ENCODE measurements at places on chromosomes 3 and 15. TPM values are rescaled to one million over a fixed set of nuclear protein-coding genes. Genes with fewer than 3 reads are reported as not detected.
A peak's percentile ranks its signal among the peaks of the same experiment; 100 is the strongest.

GRCh38 chr3:120162400-120162799, 68.2 kb upstream of the GSK3B start:
- DNase-seq = no peak

DNA sequence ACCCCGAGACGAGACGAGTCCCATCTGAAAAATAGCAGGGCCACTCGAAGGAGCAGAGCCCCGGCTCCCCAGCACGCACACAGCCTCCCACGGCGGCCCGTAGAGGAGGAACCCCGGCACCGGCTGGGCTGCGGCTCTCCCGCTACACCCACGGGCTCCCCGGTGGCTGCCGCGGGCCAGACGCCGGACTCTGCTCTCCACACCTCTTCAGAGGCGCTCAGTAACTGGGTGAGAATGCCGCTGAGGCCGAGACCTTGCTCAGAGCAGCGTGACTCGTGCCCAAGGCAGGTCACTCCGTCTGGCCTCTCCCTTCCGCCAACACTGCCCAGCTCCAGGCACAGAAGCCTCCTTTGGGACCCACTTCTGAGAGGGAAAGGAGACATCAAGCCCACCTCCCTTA, 34.4 kb downstream of the TNK2 start:
- DNase-seq = no peak

DNA sequence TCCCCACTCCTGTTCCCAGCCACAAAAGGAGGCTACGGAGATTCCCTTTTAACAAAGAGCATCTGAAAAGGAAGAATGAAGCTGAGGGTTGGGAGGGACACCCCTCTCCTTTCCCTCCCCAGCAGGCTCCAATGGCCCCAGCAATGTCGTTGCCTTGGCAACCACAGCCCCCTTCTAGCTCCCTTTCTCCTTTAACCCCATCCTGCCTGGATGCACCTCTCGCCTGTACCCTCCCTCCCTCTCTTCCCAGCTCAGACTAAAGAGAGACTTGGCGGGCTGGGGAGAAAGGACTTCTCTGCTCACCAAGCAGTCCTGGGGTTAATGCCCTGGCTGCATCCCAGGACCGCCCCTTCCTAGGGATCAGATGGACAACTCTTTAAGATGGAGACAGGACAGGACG, 7.1 kb upstream of the RPL29 start:
- DNase-seq = no peak

GRCh38 chr15:66725464-66725785, 23.4 kb downstream of the SMAD6 start:
- no peak for DNase-seq

- DNase-seq = no peak
These were observed 14.8 kb downstream of the TARS3 start for GRCh38 chr15:101709466-101709865.

DNA sequence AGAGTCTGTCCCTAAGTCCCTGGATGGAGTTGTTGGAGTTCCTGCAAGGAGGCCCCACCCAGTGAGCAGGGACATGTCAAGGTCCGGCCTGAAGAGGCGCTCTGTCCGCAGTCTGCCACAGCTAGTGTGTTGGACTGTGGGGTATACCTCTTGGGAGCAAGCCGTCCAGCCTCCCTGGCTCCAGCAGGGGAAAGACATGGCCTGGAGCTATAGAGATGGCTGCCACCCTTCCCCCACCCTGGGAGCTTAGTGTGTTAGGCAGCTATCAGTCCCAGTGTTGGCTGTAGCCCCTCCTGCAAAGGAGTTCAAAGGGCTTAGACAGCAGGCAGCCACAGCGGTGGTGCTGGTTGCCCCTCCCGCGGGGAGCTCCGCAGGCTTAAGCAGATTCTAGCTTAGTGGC, 20.3 kb downstream of the IMPG2 start:
- no peak for DNase-seq

DNA sequence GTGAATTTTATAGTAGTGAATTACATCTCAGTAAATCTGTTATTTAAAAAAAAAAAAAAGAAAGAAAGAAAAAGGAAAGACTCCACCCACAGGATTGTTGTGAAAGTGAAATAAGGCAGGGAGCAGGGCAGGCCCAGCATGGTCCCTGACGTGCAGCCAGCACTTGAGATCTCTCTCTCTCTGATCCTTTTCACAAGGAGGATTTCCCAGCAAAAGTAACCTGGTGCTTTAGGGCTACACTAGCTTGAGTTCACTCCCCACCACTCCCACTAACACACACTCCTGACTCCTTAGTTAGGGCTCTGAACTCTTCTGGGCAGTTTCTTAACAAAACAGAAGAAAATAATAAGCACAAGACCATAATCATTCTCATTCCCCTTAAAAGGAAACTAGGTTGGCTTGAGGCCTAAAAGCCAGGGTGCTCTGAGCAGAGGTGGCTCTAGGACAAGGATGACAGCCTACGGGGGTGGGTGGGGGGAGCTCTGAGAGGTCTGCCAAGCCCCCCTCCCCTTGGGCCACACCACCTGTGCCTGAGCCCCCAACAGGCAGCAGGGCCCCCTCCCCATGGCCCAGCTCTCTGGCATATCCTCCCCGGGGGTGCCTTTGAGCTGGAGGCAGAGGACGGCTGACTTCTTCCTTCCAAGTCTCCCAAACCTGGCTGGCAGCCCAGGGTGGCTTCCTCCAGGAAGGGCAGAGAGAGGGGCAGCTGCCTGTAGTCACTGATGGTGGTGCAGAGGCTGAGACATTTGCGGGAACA, 856 bp downstream of the TMEM40 start:
- peak; percentile 49 for DNase-seq

GRCh38 chr3:805326-805725, 287.5 kb upstream of the CNTN6 start:
- no peak for DNase-seq

GRCh38 chr3:25493786-25494185, 65.7 kb downstream of the RARB start:
- no peak for DNase-seq

DNA sequence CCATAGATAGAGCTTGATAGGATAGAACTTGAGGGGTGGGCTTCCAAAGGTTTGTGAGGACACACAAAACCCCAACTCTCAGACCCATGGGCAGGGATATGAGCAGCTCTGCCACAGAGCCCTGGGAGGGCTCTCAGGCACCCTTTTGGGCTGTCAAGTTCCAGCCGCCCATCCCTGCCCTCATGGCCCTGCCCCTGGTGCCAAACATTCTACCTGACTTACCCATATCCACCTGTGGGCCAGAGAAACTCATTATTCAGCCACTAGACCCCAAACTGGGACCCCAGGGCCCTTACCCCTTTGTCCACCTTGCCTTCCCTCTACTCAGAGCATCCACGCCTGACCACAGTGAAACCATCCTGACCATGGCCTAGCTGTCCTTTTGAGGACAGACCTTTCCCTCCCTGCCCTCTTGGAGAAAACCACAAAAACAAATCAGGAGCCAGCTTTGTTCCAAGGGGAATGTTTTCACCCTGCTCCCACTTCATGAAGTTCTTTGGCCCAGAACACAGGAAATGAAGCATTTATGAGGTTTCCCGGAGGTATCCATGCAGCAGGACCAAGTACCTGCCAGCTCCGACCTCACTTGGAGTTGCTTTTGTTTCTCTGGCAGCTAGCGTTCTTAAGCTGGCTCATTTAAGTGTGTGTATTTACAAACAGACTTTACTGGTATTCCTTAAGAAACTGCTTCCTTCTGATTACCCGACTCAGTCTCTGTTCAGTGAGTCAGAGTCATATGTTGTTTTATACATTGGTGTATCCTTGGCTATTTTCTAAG, 34.2 kb upstream of the GALNT15 start:
- DNase-seq = no peak

GRCh38 chr3:184652465-184652864, 59.4 kb downstream of the MAGEF1 start:
- no peak for DNase-seq

DNA sequence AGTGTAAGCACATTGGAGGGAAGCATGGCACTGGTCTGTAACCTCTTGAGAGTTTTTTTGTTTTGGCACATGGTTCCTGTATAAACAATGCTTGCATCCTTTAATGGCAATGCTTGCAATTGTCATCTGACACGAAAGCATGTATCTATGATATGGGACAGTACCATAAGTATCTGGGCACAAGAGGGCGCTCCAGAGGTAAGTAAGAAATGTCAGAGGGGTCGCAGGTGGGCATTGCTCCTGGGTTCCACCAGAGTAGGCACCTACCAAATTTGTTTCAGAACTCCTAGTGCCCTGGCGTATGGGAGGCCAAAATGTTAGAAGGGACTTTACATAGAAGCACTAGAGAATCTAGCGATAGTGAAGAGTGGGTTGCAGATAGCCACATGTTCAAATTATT, 58.7 kb upstream of the BCHE start:
- DNase-seq = no peak

Gene GABRB3
- 6.9 TPM for total RNA-seq

Gene CHRNA7
- 1.6 TPM for total RNA-seq

Gene FMN1
- 44.8 TPM for total RNA-seq

Gene SKOR1
- 0.57 TPM for total RNA-seq

Gene LMAN1L
- total RNA-seq = not detected

Gene ACP3
- total RNA-seq = 67.8 TPM

Gene KNL1
- total RNA-seq = 1.1 TPM

Gene CADM2
- total RNA-seq = 0.25 TPM

All from kidney (tissue), 22 donors.